ENCODE measurements at places on chromosomes 2 and 18.

GRCh38 chr2:88735853-88736252 lies 44.4 kb downstream of the RPIA start:
- DNase-seq, result no peak

- no peak for DNase-seq
Measured at GRCh38 chr2:68356599-68357239, 8.4 kb upstream of the PLEK start.

GRCh38 chr2:2933426-2933825 lies 444.2 kb downstream of the EIPR1 start:
- DNase-seq, result no peak

DNA sequence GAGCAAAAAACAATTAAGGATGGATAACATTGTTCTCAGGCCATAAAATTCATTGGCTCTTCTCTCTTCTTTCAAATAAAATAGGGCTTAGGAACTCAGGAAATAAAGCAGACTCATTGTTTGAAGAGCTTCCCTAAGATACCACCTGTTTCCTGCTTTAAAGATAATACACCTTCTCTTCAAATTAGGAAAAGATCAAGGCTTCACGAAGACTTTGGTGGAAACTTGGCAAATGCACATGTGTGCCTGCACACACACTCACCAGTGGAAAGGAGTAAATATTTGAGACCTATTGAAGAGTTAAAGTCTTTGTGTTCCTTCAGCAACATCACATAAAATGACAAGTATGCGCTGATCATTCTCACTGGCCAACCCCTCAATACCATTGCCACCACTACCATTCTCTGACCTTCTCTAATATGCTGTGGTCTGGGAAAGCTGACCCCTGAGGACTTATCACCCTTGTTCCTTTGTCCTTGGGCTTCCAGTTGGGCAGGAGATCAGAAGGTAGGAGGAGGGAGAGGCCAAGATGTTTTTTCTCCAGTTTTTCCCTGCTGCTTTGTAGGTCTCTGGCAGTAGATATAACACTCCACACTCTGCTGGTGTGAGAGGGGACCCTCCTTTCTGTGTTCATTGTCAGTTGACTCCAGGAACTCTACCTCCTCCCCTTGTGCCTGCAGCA lies 53.5 kb upstream of the SPOPL start:
- DNase-seq, result no peak

GRCh38 chr2:195238826-195239225 lies 418.2 kb upstream of the SLC39A10 start:
- no peak for DNase-seq

- DNase-seq, result no peak
Measured at GRCh38 chr18:10739152-10739551, 213.3 kb downstream of the NAPG start.

DNA sequence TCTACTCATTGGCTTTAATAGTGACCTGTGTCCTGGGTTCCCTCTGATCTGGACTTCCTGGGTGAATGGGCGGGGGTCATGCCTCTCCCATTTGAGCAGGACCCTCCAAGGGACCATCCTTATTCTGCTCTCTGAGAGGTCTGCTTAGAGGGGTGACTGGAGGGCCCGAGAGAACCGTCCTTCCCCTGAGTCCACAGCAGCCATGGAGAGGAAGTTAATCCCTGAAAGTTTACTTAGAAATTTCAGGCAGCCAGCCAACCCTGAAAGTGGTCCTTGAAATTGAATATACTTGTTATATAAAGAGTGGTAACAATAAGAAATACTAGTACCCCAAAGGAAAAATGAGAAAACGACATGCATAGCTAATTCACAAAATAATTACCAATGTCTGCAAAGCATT lies 226.1 kb downstream of the DYSF start:
- no peak for DNase-seq

GRCh38 chr2:197278799-197279763 lies 31.5 kb downstream of the ANKRD44 start:
- no peak for DNase-seq

DNA sequence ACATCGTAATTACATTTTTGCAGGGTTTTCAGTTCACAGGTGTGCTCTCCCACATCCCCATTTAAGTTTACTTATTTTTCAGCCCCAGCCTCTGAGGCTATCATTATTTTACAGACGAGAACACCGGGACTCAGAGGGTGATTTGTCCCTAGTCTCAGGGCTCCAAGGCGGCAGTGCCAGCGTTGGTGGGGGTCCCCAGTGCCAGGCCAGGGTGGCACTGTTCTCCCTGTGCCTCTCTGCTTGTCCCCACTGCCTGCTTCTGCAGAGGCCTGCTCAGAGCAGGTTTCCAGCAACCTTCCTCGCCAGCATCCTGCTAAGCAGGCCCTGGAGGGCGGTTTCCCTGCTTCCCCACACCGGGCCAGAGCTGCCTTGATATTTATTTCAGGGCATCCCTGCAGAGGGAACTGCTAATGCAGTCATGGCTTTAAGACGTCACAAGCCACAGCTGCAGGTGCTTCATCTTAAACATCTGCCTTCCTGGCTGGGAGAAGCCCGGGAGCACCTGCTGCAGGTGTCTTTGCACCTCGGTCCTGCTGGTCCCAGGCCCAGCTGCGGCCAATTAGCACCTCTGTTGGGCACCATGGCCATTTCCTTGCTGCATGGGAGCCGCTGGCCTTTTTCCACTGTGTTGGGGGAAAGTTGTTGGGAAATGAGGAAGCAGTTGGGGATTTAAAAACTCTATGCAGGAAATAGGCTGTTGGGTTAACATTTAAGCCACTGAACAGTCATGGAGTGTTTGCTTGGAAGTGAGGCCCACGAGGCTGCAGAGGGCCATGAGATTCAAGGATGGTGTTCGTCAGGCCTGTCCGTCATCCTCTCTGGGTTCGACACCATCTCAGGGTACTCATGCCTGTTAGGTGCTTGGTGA lies 22.8 kb downstream of the HPCAL1 start:
- no peak for DNase-seq

DNA sequence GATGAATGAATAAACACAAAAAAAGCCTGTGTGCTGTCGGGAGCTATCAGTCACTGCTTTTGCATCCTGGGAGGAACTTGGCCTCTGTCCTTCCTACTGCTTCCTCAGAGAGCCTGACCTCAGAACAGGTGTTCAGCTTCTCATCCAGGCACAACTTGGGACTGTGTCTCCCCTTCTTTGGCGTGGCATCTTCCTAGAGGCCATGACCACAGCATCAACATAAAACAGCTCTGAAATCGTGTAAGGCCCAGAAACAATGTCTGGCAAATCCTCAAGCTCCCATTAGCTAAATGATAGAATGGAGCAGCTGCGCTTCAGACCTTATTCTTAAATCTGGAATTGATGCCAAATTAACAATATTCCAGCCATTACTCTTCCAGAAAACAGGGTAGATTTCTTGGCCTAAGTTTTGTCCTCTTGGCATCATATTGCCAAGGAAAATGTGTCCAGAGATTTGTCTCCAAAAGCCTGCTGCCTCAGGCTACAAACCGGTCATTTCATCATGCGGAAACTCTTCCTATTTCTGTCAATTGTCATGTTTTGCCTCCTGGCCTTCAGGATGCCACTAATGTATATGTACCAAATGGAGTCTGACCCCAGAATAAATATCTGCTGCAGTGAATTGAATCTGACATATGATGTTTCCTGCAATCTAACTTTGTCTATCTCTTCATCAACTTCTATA lies 53.2 kb upstream of the RAB27B start:
- DNase-seq, result no peak

- DNase-seq, result no peak
Measured at GRCh38 chr2:43034242-43034619, 192.2 kb downstream of the ZFP36L2 start.

DNA sequence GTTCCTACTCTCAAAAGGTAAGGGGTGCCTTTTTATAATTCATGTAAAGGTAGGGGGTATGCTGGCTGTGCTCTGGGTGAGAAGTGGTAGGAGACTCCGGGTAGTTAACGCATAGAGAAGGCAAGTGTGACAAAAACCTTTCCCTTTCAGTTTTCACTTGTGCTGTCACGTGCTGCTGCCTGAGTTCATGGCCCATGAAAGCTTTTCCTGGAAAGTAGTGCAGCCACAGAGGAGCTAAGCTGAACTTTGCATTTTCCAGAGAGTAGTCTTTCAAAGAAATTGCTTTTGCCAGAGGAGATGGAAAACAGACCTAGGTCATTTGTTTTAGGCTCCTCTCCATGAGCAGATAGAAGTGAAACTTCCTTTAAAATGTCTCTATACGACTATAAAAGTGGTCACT lies 44.7 kb downstream of the THSD7B start:
- no peak for DNase-seq

DNA sequence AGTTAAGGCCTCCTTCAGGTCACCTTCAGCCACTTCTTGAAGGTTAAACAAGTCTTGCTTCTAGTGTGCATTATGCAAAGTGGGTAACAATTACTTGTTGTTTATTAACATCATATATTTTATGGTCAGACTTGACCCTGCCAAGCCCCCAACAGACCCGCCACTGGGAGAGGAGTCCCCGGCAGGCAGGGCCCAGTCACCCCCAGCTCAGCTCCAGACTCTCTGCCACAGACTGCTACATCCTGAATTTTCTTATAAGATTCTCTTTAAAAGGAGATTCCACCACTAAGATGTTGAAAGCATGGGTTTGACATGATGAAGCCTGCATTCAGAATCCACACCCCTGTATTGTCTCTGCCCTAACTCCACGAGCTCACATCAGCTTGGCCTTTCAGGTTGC lies 174.3 kb upstream of the ARL4C start:
- no peak for DNase-seq

- DNase-seq, result no peak
Measured at GRCh38 chr2:181367411-181367810, 89.8 kb upstream of the ITGA4 start.

DNA sequence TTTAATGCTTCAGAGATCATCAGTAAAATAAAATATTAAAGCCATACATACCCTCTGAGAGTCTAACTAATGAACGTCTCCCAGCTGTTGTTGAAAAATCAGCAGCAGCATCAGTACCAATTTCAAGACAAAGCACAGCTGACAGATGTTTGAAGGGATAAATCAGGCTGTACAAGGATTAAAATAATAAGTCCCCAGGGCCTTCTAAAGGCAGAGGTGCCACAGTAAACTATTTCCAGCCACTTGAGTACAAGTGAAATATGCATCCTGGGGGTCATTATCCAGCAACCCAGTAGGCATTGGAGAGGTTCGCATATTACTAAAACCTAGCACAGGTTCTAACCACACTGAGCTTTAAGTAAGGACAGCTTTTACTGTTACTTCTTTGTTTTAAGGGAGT lies 76.9 kb downstream of the NXPH2 start:
- no peak for DNase-seq

GRCh38 chr2:136118819-136119716 lies 1.1 kb upstream of the CXCR4 start:
- no peak for DNase-seq

GRCh38 chr2:147846412-147847081 lies 1.7 kb downstream of the ACVR2A start:
- peak; percentile 27 for DNase-seq

- DNase-seq, result no peak
Measured at GRCh38 chr2:120320318-120320851, 25.6 kb upstream of the INHBB start.

DNA sequence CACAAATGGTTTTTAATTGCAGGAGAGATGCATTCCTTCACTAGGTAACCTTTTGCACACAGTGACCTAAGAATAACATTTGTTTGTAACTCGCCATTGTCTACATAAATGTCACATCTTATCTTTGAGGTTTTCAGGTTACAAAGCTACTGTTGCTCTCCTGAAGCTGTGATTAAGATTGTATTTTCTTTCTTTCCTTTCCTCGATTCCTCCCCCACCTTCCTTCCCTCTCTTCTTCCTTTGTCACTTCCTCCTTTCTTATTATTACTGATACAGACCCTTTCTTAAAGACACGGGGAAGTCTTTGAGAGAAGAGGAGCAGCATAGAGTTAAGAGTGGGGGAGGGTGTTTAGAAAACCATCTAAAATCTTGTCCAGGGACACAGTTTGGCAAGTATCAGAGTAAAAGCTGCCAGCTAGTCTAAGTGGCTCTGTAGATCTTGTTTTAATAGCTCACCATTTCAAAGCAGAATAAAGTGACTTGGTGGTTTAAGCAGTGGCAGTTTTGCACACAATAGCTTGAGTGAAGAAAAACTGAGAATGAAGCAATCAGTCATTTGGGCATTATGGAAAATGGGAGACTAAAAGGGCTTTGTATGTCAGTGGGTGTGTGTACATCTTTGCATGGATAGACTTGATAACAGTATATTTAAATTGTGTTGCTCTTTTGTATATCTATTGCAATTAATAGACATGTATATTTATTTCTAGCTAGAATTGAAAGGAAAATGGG lies 10.9 kb downstream of the CERS6 start:
- no peak for DNase-seq

DNA sequence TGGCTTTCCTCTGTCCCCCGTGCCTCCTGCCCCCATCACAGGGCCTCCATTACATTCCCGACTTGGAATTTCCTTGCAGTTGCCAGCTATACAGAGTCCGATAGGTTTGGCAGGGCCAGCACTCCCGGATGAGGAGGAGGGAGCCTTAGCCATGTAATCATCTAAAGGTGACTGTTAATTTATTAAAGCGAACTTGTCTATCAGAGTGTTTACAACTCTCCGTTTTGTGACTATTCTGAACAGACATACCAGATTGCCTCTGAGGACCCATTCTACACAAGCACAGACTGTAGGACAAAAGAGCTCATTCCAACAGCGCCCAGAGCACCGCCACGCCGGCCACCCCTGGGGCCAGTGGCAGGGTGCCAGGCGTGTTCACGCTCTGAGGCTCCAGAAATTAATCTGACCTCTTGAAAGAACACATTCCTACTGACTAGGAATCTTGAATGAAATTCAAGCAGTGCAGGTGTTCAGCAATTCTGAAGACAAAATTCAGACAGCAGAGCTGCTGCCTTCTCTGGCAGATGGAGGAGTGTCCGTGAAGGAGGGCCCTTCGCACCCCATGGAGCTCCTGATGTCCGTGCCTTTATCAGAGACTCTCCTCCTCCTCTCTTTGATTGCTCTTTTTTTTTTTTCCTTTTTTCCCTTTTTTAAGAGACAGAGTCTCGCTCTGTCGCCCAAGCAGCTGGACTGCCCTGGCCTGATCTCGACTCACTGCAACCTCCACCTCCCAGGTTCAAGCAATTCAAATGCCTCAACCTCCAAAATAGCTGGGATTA lies 58.1 kb upstream of the RALBP1 start:
- peak; percentile 36 for DNase-seq

GRCh38 chr2:227349989-227350612 lies 25.1 kb downstream of the MFF start:
- DNase-seq, result no peak

DNA sequence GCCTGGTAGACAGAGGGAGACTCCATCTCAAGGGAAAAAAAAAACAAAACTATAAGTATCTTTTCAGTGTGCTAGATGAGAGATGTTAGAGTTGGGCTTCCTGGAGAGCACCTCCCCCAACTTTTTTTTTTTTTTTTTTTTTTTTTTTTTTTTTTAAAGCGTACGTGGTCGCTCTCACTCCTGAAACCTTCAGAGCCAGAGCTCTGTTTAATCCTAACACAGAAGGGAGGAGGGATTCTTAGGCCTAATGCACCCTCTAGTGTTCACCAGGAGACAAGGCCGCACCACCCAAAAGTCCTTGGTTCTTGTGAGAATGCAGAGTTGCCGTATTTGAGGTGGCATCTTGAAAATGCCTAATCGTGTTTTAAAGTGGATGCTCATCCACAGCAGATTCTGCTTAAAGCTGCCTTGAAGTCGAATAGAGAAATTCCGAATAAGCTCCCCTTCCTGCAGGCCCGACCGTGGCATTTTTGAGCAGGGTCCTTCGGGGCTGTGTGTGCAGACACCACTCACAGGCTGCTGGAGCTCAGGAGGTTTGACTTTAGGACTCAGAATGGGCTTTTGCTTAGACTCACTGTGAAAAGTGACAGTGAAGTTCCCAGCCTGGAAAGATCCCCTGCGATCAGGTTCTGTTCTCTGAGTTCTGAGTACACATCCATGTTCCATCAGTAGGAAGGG lies 252.6 kb downstream of the AGAP1 start:
- DNase-seq, result peak; percentile 59

- no peak for DNase-seq
Measured at GRCh38 chr2:227804975-227805374, 8.7 kb upstream of the CCL20 start.

Data from foreskin keratinocyte (primary cell).